ENCODE measurements at places on chromosomes 1 and 21.

- DNase-seq: no peak
Observed at GRCh38 chr1:17587693-17588047, 48.2 kb downstream of the ARHGEF10L start.

DNA sequence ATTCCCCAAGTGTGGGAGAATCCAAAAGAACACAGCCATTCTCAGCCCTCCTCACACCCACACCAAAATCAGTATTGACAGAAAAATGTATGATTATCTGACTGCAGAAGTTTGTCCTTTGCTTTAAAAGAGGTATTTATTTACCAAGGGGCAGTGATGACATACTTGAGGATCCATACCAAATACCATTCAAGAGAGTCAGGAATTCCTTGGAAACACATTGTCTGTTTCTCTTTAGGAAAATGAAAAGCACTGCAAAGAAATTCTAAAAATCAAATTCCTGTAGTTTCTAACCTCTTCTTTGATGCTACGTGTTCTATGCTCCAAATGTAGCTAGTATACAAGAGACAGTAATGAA is 509.6 kb upstream of the CXADR start:
- no peak for DNase-seq

GRCh38 chr1:23836037-23836436 is 10.8 kb upstream of the HMGCL start:
- DNase-seq: no peak

- peak; percentile 68 for DNase-seq
Observed at GRCh38 chr1:152048416-152049009, 11.7 kb upstream of the S100A11 start.
